ENCODE measurements at places on chromosomes 7 and 10.
A peak's percentile ranks its signal among the peaks of the same experiment; 100 is the strongest.

GRCh38 chr7:74655324-74655723 lies 2.2 kb upstream of the GTF2I start:
- DNase-seq, result no peak

GRCh38 chr10:58299580-58299979 lies 30.6 kb downstream of the CISD1 start:
- peak; percentile 7 for DNase-seq

DNA sequence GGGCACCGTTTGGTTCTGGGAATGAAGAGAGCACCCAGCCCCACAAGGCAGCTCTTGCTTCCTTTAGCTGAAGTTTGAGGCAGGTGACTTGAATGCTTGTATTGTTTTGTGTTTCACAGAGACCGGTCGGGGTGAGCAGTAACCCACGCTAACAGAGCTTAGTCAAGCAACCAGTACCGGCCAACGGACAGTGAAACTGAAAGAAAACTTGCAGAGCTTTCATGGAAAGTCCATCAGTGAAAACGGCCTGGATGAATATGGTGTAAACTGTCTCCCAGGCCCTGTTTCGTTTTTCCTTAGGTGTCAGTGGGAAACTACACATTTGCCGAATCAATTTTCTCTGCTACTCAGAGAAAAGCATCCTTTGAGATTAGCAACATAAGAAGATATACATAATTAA lies 101.1 kb downstream of the LYZL1 start:
- no peak for DNase-seq

DNA sequence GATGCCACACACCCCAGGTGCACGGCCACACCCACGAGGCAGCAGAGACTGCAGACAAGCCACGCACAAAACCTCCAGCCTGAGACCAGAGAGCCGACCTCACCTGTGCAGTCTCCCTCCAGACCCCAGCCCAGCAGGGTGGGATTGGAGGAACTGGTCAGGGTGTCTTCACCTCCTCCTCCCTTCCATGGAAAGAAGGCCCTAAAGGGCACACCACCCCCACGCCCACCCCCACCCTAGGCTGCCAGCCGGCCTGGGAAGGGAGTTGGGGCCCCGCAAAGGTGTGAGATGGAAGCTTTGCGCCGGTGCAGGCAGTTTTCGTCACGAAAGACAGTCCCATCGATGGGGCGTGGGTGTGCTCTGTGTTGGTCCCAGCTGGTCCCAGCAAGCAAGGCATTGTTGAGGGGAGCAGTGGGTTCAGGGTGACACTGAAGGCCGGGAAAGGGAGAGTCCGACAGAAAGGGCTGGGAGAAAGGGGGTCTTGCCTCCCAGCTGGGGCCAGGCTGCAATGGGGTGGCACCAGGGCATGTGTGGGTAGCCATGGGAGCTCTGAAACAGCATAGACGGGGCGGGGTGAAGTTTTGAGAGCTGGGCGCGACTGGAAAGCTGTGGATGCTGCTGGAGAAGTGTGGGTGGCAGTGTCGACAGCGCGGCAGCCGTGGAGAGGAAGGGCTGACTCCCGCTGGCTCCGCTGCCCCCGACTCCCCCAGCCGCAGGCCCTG lies 349.2 kb downstream of the GLRX3 start:
- DNase-seq, result no peak

DNA sequence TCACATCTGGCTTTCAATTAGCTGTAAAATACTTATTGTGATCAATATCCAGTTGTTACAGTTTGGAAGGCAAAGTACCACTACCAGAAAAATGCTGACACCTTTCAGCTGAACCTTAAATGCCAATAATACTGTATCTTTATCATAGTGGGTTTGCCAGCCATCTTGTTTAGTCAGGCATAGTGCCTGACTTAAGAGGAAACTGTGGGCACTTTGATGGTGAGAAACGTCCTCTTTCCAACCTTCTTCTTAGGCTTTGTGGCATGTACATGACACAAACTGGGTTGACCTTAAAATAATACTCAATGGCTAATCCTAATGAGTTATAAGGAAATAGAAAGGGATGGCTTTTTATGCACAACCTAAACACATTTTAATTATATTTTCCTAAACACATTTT lies 52.3 kb upstream of the PRR15 start:
- DNase-seq, result no peak

- no peak for DNase-seq
Measured at GRCh38 chr7:141630621-141631020, 71.3 kb downstream of the DENND11 start.

DNA sequence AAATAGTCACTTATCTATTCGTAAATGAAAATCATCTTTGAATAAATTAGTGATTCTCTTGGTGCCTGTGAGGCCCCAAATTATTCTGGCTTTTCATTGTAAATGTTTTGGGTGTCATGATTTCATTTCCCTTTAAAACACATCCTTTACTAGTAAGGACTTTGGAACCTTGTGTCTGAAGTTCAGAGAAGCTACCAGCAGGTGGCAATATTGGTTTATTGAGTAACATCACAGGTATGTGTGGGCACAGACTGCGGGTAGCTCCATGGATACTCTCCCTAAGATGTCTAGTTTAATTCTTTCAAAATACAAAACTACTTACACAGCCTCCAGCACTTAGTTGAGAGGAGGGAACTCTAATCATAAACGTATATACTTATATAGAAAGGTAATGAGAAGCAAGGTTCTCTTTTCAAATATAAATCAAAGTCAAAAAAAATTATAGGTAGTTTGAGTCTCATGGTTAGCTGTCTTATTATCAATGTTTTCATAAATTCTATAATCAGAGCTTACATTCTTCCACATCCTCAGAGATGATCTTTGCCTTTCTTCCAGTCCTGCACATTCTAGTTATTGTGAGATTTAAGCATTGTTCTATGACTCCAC lies 449.6 kb downstream of the GRM8 start:
- no peak for DNase-seq

DNA sequence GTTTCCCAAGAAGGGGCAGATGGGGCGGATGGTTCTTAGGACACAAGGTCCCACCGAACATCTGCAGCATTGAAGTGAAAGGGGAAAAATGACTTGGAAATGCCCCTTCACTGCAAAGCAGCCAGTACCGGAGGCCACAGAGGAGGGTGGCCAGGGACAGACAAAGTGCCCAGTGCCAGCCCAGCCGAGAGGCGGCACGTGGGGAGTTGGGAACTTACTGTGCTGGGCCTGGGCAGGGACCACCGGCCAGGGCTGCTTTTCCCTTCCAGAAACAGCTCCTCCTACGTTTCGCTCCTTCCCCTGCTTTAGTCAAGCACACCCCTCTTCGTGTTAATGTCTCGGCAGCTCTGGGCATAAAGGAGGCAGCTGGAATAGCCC lies 129.2 kb downstream of the TNS3 start:
- DNase-seq, result no peak

DNA sequence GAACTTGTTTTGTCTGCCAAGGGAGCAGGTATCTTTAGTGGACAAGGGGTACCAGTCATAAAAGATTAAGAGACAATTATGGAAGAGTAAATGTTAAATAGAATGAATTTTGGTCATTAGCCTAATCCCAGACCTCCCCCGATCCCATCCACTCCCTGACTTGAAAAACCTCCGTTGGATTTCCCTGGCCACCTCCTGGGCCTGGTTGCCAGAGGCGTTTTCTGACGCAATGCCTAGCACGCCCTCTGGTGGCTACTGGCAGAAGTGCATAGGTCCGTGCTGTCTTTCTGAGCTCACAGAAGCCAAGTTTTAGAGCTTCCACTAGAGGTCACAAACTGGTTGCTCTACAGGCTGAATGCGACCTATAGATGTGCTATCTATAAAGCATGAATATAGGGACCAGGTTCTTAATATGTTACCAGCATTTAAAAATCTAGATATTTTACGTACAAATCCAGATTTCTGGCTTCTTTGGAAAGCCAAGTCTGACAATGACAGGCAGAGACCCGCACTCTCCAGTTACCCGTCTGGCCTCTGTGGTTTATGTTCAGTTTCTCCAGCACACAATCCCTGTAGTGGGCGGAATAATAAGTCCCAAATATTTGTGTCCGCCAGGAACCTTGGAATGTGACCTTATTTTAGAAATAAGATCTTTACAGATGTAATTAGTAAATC lies 39.8 kb downstream of the SPOCK2 start:
- DNase-seq, result peak; percentile 65

- DNase-seq, result no peak
Measured at GRCh38 chr7:104640506-104640905, 312.1 kb downstream of the LHFPL3 start.

DNA sequence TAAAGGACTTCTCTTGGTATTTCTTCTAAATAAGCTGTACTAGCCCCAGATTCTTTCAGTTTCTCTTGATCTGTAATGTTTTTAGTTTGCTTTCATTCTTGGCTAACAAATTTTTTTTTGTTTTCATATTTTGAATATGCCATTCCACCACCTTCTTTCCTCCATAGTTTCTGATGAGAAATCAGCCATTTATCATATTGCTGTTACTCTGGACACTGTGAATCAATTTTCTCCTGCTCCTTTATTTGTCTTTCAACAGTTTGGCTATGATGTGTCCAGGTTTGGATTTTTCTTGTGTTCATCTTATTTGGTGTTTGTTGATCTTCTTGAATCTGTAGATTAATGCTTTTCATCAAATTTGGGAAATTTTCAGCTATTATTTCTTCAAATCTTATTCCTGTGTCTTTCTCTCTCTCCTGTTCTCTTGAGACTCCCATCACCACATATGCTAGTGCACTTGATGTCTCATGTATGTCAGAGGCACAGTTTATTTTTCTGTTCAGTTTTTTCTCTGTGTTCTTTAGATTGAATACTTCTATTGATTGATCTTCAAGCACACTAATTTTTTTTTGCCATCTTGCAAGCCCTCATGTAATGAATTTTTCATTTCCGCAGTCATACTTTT lies 15.0 kb downstream of the ELFN1 start:
- no peak for DNase-seq

- DNase-seq, result no peak
Measured at GRCh38 chr10:3031490-3031889, 35.9 kb upstream of the PFKP start.

DNA sequence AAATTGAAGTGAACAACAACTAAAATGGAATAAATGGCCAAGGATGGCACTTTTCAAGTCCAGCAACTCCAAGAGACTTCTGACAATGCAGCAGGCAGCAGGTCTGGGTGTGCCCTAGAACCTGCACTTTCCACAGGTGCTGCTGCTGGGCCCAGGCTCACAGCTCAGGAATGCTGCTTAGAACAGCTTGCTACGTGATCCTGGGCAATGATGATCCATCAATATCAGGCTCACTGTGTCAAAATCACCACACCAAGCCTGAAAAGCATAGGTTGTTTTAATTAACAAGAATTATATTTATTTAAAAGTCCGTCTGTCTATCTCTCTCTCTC lies 148.4 kb downstream of the TNS3 start:
- no peak for DNase-seq

- peak; percentile 33 for DNase-seq
Measured at GRCh38 chr10:70549962-70550458, 52.5 kb downstream of the PRF1 start.

DNA sequence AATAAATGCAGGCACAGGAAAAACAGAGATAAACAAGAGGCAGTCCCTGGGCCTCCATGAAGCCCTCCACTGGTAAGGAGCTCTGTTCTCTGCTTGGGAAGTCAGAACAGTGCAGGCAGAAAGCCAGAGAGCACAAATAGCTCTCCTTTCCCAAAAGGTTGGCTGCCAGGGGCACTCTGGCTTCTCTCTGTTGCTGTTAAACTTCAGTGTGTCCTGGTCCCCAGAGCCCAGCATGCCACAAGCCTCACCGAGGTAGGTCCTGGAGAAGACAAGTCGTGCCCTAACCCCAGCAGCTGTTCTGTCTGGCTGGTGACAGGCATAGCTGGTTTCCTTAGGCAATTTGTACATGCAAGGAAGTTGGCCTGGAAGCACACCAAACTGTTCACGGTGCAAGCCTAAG lies 17.3 kb downstream of the SLC16A12 start:
- DNase-seq, result no peak

- DNase-seq, result no peak
Measured at GRCh38 chr7:45036796-45037195, 36.8 kb downstream of the CCM2 start.

DNA sequence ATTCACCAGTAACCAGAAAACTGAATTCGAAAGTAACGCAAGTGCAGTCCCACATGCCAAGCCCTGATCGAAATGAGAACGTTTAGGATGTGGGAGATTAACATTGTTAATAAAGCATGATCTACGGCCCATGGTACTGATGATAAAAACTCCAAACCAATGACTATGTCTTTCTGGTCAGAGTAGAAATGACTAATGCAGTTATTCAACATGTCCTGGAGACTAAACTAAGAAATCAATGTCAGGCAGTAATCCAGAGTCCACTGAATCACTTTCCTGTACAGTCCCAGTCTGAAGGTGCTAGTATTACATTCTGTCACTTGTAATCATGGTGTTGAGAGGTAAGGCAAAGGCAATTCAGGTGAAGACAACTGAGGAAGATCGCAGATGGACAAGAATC lies 14.4 kb downstream of the NPSR1 start:
- no peak for DNase-seq

DNA sequence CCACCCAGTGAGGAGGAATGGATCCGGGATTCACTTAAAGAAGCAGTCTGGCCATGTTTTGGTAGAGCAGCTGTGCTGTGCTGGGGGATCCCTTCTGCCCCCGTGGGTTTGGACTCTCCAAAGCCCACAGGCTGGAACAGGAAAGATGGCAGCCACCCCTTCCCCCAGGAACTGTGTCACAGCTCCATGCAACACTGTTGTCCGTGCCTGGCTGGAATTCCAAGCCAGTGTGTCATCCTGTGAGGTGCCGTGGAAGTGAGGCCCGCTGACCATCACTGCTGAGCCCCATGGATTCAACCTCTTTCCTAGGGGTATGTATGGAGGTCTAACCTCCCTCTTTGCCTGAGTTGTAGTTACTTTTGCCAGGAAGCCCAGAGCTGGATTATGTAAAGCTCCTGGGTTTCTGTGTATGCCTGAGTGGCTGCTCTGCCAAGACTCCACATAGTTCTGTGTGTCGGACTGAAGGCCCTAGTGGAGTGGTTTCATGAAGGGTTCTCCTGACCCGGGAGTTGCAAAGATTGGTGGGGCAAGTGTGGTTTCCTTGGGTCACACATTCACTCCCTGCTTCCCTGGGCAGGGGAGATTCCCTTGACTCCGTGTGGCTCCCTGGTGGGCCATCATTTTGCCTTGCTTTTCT lies 35.1 kb upstream of the PCGF5 start:
- DNase-seq, result no peak

DNA sequence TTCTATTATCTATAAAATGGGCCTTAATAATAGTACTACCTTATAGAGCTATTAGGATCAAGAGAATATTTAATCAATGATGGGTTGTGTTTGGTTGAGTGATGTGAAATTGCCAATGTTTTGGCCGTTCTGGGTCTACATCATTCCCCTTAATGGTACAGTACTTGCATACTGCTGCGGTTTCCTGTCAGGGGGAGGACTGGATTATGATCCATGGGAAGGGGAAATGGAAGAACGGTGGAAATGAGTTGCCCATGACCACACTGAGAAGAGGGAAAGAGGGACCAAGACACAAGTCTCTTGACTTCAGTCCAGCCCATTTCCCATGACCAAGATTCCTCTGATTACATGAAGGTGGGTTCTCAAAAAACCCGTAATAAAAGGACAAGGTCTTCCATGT lies 999 bp upstream of the MRPS24 start:
- no peak for DNase-seq

DNA sequence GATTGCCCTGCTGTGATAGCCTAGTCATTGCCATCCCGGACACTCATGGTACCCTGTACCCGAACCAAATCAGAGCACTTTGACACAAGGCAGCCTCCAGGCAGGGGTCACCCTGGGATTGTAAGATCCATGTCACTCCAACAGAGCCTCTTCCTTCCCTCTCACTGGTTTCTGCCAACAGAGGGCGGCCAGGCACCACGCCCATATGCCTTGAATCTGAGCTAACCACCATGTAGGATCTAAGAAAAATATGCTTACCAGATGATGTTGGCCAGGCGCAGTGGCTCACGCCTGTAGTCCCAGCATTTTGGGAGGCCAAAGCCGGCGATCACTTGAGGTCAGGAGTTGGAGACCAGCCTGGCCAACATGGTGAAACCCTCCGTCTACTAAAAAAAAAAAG lies 389.2 kb upstream of the KLF6 start:
- DNase-seq, result no peak

Measured in NK-92 treated with Interleukin-12 subunit alpha and Interleukin-12 subunit beta, amount 100 ng/mL, for 24 hours (cell line).